ENCODE measurements at places on chromosomes 1 and 21.

DNA sequence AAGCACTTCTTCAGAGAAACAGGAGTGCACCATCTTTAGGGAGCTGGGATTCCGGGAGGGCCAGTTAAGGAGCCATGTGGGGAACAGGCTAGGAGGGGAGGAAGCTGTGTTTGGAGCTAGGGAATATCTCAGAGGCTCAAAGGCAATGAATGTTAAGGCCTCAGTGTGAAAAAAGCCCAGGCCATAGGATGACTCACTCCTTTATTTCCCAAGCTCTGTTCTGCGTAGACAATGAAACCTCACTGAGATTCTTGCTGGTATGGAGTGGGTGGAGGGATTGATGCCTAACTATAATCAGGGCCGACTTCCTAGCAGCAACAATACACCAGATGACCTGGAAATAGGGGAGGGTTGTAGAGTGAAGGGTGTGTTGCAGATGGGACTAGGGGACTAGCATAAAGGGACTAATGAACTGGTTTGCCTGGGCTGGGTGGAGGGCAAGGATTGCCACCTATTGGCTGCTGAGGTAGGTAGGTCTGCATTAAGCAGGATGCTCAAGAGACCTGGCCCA, 2.1 kb downstream of the GNAT2 start:
- no peak for DNase-seq

GRCh38 chr1:166915941-166916340, 39.9 kb upstream of the TADA1 start:
- DNase-seq: no peak

GRCh38 chr1:108503062-108503733, 53.1 kb downstream of the NBPF6 start:
- no peak for DNase-seq

- no peak for DNase-seq
These were observed 328.5 kb downstream of the FAM72C start for GRCh38 chr1:143643148-143643885.

DNA sequence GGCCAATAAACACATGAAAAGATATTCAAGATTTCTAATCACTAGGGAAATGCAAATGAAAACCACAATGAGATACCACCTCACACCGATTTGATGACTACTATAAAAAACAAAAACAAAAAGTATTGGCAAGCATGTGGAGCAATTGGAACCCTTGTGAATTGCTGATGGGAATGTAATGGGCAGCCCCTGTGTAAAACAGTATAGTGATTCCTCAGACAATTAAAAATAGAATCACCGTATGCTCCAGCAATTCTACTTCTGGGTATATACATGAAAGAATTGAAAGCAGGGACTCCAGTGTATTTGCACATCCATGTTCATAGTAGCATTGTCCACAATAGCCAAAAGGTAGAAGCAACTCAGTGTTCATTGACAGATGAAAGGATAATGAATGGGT, 12.9 kb upstream of the C1orf115 start:
- no peak for DNase-seq

- peak; percentile 1 for DNase-seq
These were observed 11.8 kb downstream of the PATJ start for GRCh38 chr1:61753998-61754508.

GRCh38 chr1:24973315-24973714, 43.2 kb upstream of the RUNX3 start:
- no peak for DNase-seq

DNA sequence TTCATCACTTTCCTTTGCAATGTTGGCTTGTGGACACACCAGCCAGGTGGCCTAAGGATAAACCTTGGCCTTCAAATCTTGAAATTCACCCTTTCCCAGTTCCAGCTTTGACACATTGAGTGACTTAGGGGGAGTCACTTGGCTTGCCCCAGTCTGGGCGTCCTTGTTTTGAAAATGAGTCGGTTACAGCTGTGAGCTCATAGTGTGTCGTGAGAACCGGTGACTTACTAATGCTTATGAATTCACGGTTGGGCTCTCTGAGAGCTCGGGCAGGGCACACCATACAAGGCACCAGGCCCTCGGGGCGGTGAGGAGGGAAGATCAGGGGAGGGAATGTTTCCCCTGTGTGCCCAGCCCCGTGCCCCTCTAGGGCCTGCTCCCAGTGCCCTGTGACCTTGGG, 126.9 kb upstream of the TMPRSS2 start:
- no peak for DNase-seq

GRCh38 chr21:37001441-37001840, 5.1 kb upstream of the RIPPLY3 start:
- no peak for DNase-seq

- peak; percentile 70 for DNase-seq
These were observed 138.8 kb upstream of the USP24 start for GRCh38 chr1:55353707-55354620.

DNA sequence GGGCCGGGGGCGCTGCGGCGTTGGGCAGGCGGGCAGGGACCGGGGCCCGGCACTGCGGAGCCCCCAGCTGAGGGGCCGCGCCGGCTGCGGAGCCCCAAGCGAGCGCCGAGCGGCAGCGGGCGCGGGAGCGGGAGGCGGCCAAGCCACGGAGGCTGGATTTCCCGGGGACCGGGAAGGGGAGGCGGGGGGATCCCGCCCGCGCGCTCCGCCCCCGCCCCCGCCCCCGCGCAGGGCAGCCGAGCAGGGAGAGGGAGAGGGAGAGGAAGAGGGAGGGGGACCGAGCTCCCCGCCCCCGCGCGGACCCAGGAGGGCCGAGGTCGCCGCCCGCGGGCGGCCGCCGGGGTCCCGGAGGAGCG, at the start of gene DLGAP3:
DLGAP3 (minus strand) TSS at position 154 of the 356 bp plus-strand sequence. CDS start 24,267 bp downstream, outside the sequence.
- no peak for DNase-seq

- peak; percentile 86 for DNase-seq
These were observed 1.7 kb downstream of the INKA2 start for GRCh38 chr1:111737216-111738132.

DNA sequence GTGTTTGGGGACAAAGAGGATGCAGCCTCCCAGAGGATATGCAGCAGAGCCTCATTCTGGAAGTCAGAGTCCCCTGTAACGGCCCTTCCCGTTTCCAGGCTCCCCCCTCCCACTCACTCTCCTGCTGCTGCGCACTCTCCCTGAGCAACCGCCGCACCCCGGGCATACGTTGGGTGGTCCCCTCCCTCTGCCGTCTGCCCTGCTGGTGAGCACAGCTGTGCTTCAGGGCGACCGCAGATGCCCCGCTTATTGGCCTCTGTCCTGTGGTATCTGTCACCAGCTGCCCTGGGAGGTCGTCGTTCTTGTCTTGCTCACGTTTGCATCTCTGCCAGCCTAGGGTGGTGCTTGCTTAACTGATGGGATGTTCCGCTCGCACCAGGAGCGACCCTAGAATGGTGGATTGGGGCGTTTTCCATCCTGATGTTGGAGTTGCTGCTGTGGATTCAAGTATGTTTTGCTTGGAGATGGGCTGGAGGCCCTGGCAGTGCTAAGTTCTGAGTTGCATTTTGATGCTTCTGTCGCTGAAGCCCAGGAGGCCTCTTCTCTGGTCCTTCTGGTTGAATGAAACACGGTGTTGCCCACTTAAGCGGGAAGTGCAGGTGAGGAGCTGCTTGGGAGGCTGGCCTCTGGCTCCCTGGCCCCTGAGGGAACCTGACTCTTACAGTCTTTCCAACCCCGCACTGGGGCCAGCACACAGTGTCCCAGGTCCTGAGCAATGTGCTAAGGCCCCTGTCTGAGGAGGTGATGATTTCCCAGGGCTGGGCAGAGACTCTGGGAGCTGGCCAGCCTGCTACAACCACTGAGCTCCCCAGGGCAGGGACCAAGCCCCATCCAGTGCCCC, 3.2 kb downstream of the TMEM201 start:
- no peak for DNase-seq

GRCh38 chr1:235679644-235680043, 30.1 kb upstream of the GNG4 start:
- no peak for DNase-seq

GRCh38 chr21:34009193-34009592, 64.2 kb upstream of the MRPS6 start:
- DNase-seq: no peak
